ENCODE measurements at places on chromosomes 1 and 21.

- H3K27me3 ChIP-seq = no peaks in the 10 kb centered on the region
- H3K4me3 ChIP-seq = no peak overlapping the region
- no peaks in the 10 kb centered on the region for H3K36me3 ChIP-seq
These were observed 6.3 kb upstream of the POU3F1 start for GRCh38 chr1:38052750-38053415.

DNA sequence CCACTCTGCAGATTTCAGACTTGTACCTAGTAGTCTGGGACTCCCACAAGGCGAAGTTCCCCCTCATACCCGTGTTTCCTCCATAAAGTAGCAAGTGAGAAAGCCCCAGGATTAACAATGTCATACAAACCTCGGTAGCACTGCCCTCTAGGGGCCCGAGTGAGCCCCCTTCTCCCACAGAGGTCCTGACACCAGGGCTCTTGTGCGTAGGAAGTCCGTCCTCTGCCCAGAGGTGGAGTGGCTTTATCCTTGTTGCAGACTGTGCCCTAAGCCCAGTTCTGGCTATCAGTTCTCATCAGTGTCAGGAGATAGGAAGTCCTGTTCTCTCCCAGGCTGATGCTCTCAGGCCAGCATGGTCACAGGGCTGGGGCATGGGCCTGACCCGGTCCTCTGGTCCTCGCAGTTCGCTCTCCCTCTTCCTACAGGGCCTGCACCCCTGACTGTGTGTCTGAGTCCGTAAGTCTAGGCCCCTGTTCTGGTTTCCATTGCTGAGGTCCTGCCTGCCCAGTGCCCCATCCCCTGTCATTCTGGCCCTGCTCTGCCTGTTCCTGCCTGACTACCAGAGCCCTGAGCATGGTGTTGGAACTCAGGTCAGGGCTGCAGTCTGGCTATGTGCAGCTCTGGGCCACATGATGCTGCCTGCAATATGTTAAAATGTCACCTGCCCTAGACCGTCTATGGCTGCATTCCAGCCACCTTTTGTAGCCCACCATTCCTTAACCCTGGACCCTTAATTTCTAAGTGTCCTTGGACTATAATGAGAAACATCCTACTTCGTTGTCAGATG is 285.6 kb downstream of the ASTN1 start:
- DNase-seq = no peak
- H3K27ac ChIP-seq = no peak overlapping the region
- H3K4me3 ChIP-seq = no peak overlapping the region

DNA sequence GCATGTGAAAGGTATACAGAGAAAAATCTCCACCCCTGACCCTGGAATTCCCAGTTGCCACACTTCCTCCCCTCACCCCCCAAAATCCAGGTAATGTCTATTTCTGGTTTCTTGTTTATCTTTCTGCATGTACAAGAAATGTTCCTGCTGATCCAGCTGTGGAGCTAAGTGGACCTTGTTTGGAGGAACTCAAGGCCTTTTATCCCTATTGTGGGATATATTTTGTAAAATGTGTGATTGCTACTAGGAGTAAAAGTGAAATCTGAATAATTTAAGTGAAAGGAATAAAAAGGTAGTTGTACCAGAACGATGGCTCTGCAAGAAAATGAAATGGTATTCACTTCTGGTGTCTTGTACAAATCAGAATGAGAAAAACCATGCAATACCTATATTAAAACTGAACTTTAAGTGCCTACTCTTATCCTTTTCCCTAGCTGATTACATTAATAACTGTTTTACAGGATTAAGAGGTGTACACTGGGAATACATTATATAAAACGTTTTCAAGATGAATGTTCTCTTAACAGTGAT is 3.0 kb downstream of the SPEN start:
- no peaks in the 10 kb centered on the region for H3K27me3 ChIP-seq
- H3K36me3 ChIP-seq = peaks cover 20% of the 10 kb centered on the region
- H3K4me3 ChIP-seq = peak overlapping the region; percentile 97
- H3K27ac ChIP-seq = no peak overlapping the region

DNA sequence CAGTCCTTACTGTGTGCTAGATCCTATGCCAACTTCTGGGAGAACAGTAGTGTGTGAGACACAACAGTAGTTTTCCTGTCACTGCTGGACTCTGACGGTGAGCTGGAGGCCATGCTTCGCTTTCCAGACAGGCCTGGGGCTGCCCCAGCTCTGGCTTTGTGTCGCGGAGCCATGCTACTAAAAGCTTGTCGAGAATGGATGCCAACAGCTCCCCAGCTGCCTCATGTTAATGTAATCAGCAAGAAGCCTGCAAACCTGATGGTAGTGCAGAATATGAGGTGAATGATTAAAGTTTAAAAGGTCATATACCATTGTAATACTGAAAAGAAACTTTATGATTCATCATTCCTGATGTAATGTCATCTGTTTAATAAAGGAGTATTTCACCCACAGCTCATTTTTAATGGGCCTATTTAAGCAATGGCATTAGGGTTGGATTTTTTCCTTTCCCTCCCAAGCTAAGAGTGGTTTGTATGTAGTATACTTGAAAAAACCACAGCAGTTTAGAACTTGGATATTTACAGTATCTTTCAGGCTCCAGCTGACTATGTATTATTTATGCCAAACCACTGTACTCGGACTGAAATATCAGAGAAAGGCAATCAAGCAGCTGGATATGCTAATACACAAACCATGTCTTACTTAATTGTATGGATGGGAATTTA is 343.0 kb downstream of the NUF2 start:
- no peaks in the 10 kb centered on the region for H3K27me3 ChIP-seq
- H3K27ac ChIP-seq = no peak overlapping the region
- no peak overlapping the region for H3K4me3 ChIP-seq
- H3K36me3 ChIP-seq = no peaks in the 10 kb centered on the region
- no peaks in the 10 kb centered on the region for H3K4me1 ChIP-seq

- H3K27ac ChIP-seq = no peak overlapping the region
- no peak overlapping the region for H3K4me3 ChIP-seq
- H3K4me1 ChIP-seq = peaks cover 3% of the 10 kb centered on the region
- DNase-seq = no peak
- H3K27me3 ChIP-seq = no peaks in the 10 kb centered on the region
- peaks cover 21% of the 10 kb centered on the region for H3K36me3 ChIP-seq
These were observed 18.7 kb upstream of the NBL1 start for GRCh38 chr1:19625291-19625937.

GRCh38 chr1:93608187-93609109 is 73.2 kb downstream of the BCAR3 start:
- no peak overlapping the region for H3K27ac ChIP-seq
- no peak overlapping the region for H3K4me3 ChIP-seq
- H3K36me3 ChIP-seq = peaks cover 3% of the 10 kb centered on the region
- peaks cover 46% of the 10 kb centered on the region for H3K27me3 ChIP-seq
- peaks cover 4% of the 10 kb centered on the region for H3K4me1 ChIP-seq

- H3K4me3 ChIP-seq = no peak overlapping the region
- H3K4me1 ChIP-seq = peaks cover 6% of the 10 kb centered on the region
These were observed 25.1 kb downstream of the IARS2 start for GRCh38 chr1:220119043-220119512.

- H3K36me3 ChIP-seq = no peaks in the 10 kb centered on the region
- DNase-seq = no peak
- no peak overlapping the region for H3K4me3 ChIP-seq
- H3K27ac ChIP-seq = no peak overlapping the region
- H3K27me3 ChIP-seq = no peaks in the 10 kb centered on the region
These were observed 1355.7 kb downstream of the BRINP3 start for GRCh38 chr1:189121941-189122340.

DNA sequence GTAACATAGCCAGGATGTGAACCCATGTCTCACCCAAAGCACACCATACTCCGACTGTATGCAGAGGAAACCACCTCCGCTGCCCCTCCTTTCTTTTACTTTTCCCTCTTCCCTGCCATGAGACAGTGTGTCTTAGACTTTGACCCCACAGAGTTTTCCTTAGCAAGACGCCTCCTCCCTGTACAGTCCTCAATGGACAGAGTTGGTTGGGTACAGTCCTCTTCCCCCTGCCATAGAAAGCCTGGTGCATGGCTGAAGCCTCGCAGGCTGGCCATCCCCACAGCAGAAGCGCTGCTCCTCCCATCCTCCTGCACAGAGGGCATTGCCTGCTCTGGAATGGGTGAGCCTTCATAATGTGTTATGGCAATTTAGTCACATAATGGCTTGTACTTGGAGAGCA is 127.9 kb downstream of the PLPP3 start:
- peaks cover 5% of the 10 kb centered on the region for H3K27me3 ChIP-seq
- H3K36me3 ChIP-seq = no peaks in the 10 kb centered on the region
- DNase-seq = no peak
- no peaks in the 10 kb centered on the region for H3K4me1 ChIP-seq
- no peak overlapping the region for H3K4me3 ChIP-seq

GRCh38 chr1:163168053-163168452 is 34.7 kb downstream of the RGS5 start:
- no peak overlapping the region for H3K27ac ChIP-seq
- no peak for DNase-seq
- no peaks in the 10 kb centered on the region for H3K4me1 ChIP-seq
- peaks cover 6% of the 10 kb centered on the region for H3K27me3 ChIP-seq
- H3K4me3 ChIP-seq = no peak overlapping the region
- no peaks in the 10 kb centered on the region for H3K36me3 ChIP-seq

GRCh38 chr1:31151402-31151801 is 85.9 kb upstream of the PUM1 start:
- DNase-seq = no peak
- peaks cover 4% of the 10 kb centered on the region for H3K4me1 ChIP-seq

DNA sequence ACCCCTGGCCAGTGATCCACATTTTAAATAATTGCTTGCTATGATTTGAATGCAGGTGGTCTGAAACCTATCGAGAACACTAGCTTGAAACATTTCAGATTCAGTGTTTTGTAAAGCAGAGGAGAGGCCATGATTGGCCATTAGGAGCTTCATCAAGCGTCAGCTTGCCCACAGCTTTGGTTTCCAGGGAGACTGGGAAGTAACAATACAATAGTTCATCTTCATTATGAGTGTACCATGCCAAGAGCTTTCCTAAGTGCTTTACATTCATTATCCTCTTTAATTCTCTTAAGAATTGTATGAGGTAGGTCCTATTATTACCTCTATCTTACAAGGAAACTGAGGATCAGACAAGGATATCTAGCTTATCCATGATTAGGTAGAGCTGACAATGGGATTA is 27.7 kb upstream of the ATP5PO start:
- peaks cover 35% of the 10 kb centered on the region for H3K4me1 ChIP-seq
- no peaks in the 10 kb centered on the region for H3K27me3 ChIP-seq
- H3K27ac ChIP-seq = no peak overlapping the region
- no peak for DNase-seq
